ENCODE measurements at places on chromosomes 12 and 14.

- DNase-seq = no peak
Observed at GRCh38 chr12:39205969-39206368, 237.0 kb downstream of the KIF21A start.

DNA sequence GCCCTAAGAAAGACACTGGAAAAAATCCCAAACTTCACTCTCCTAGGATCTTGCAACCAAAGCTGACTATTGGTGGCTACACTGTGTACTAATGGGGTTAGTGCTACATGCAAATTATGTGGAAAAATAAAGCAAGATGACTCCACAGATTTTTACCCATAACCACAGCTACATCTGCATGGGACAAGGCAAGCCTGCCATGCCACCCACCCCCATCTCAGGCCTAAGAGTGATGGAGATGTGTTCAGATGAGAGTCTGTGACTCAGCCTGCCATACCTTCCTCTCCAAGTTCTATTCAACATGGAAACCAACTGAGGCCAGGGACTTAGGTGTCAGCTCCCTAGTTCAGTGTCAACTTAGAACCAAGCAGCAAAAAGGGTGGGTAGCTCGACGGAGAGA is 206.2 kb downstream of the PELI2 start:
- DNase-seq = no peak

DNA sequence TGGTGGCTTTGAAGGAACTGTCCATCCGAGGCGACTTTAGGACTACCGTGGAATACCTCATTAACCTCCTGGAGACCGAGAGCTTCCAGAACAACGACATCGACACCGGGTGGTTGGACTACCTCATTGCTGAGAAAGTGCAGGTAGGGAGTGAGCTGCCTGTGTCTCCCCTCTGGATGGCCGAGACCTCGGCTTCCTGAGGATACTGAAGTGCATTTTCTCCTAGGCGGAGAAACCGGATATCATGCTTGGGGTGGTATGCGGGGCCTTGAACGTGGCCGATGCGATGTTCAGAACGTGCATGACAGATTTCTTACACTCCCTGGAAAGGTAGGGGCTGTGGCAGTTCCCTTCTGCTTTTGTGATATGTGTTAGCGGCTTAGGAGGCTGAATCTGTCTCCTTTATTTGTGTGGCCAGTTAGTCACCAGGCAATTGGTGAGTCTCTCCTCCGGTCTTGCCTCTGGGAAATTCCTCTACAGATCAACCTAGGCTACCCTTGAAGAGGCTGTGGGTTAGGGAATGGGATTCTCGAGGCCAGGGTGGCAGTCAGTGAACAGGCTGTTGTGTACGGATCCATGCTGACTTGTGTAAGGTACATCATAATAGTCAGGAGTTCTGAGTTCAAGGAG is 75.3 kb downstream of the ACACB start:
- DNase-seq = no peak

GRCh38 chr12:104651811-104652210 is 195.1 kb downstream of the CHST11 start:
- no peak for DNase-seq

DNA sequence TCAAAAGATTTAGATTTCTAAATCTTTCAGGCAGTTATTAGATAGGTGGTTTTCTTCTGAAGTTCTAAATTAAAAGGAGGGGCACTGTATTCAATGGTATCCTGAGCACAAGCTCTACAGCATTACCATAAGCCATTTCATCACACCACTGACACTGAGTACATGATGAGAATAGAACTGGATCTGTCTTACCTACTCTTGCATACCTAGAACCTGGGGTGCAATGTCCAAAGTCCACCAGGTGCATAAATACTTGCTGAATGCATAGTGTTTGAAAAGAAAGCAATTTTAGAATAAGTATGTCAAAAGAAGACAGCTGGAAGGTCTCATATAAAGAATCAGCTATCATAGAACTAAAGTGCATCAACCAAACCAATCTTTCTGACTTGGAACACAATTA is 85.5 kb upstream of the ACTN1 start:
- DNase-seq = no peak

GRCh38 chr14:90671382-90672234 is 144.6 kb downstream of the TTC7B start:
- no peak for DNase-seq

DNA sequence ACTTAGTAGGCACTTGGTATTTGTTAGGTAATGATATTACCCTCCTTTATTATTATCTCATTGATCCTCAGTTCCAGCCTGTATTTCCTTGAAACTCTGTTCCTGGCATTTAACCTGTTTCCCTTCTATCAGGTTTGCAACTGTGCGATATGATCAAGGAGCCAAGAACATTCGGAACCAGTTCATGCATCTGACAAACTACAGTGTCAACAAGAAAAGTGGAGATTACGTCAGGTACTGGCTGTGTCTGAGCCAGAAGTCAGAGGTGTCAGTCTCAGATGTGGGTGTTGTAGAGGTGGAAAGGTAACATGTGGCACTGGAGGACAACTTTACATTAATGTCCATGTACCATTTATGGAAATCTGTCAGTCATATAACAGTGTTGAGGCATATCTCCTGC is 56.7 kb downstream of the TTLL5 start:
- no peak for DNase-seq

GRCh38 chr12:1122786-1123185 is 131.8 kb downstream of the ERC1 start:
- DNase-seq = no peak

DNA sequence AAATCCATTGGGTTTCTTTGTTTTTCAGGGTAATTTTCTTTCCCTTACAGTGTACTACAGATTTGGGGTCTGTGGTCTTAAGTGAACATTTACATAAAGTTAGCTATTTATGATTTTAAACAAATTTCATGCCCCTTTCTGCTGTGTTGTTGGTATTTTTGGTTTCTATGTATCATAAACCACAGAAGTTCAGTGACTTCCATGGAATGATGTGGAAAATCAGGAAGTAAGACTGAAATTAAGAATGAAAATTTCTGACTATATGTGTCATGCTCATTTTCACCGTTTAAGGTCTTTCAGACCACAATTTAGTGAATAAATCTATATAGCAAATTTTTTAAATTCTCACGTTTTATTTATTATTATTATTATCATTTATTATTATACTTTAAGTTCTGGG is 31.7 kb downstream of the ETV6 start:
- no peak for DNase-seq

- DNase-seq = no peak
Observed at GRCh38 chr14:78242086-78242485, 71.9 kb downstream of the NRXN3 start.

GRCh38 chr14:99284254-99285004 is 12.4 kb upstream of the BCL11B start:
- no peak for DNase-seq

GRCh38 chr14:68794851-68795596 is 2.2 kb upstream of the ZFP36L1 start:
- peak; percentile 12 for DNase-seq

DNA sequence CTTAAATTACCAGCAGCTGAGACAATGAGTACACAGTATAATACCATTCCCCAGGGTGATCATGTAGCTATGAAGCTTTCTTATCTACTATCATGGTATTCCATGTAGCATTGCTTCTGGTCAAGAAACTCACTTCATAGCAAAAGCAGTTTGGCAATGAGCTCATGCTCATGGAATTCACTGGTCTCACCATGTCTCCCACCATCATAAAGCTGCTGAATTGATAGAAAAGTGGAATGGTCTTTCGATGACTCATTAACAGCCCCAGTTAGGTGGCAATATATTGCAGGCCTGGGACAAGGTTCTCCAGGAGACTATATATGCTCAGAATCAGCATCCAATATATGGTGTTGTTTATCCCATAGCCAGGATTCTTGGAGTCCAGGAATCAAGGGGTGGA is 553.7 kb downstream of the FOXG1 start:
- DNase-seq = no peak

GRCh38 chr14:29282169-29282568 is 515.6 kb downstream of the FOXG1 start:
- no peak for DNase-seq

DNA sequence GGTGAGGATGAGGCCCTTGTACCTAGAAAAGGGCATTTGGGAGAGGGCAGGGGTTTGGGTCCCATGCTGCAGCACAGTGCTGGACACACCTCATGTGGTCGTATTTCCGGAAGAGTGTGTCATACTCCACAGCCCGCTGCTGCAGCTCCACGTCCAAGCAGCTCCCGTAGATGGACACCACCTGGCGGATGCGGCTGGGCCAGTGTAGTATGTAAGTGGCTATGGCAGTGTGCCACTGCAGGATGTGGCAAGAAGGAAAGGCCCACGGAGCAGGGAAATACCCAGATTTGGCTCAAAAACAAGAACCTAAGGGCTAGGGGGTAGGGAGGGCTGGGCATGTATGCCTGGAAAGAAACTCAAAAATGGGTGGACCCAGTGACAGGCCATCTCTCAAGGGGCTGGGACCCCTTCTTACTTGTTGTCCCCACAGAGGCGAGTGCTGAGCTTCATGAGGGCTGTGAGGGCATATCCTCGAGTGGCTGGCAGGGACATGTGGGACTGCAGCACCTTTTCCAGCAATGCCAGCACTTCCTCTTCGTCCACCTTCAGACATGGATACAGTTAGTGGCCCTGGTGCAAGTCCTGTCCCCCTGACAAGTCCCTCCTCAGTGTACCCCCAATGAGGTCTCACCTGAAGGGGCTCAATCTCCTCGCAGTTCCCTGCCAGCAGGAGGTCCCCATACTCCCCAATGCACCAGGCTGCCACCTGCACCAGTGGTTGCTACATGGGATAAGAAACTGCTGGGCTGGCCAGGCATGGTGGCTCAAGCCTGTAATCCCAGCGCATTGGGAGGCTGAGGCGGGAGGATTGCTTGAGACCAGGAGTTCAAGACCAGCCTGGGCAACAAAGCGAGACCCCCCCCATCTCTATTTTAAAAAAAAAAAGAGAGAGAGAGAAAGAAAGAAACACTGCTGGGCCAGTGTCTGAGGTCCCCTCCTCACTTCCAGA is 5.4 kb downstream of the AP1G2 start:
- DNase-seq = no peak

- no peak for DNase-seq
Observed at GRCh38 chr12:78680596-78680995, 184.0 kb upstream of the SYT1 start.

GRCh38 chr12:71161591-71161990 is 3.8 kb upstream of the TSPAN8 start:
- DNase-seq = no peak

- DNase-seq = no peak
Observed at GRCh38 chr14:53006931-53007562, 56.2 kb upstream of the FERMT2 start.

- no peak for DNase-seq
Observed at GRCh38 chr12:116709768-116710167, 28.1 kb downstream of the SPRING1 start.

- DNase-seq = no peak
Observed at GRCh38 chr14:102654298-102654697, 61.8 kb downstream of the RCOR1 start.

GRCh38 chr12:130169256-130169655 is 7.0 kb downstream of the FZD10 start:
- no peak for DNase-seq

GRCh38 chr12:53239643-53240258 is 7.7 kb upstream of the RARG start:
- no peak for DNase-seq

DNA sequence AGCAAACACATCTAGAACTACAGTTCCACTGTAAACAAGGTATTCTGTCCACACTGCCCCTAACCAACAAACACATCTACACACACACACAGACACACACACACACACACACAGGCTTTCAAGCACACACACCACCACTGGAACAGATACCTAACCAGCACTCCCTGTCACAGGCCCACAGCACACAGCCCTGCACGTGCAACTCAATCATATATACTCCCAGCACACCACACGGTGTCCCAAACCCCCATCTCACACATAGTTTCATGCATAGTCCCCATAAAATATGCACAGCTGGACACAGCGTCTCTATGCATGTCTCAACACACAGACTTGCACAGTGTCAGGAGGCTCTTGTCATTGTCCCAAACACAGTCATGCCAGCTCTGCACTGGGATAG is 27.6 kb downstream of the KRT8 start:
- no peak for DNase-seq

DNA sequence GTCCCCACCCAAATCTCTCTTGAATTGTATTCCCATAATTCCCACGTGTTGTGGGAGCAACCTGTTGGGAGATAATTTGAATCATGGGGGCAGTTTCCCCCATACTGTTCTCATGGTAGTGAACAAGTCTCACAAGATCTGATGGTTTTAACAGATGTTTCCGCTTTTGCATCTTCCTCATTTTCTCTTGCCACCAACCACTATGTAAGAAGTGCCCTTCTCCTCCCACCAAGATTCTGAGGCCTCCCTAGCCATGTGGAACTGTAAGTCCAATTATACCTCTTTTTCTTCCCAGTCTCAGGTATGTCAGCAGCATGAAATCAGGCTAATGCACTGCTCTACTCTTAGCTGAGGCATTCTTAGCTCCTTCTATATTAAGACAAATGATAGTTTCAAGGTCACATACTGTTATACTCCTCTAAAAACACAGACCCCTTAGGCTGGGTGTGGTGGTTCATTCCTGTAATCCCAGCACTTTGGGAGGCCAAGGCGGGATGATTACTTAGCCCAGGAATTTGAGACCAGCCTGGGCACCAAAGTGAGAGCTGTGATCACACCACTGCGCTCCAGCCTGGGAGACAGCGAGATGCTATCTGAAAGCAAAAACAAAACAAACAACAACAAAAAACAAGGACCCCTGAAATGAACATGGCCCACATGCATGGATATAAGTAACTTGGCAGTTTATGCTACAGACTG is 3.6 kb downstream of the SCAF11 start:
- no peak for DNase-seq

GRCh38 chr12:121649322-121649721 is 20.1 kb downstream of the MORN3 start:
- no peak for DNase-seq

DNA sequence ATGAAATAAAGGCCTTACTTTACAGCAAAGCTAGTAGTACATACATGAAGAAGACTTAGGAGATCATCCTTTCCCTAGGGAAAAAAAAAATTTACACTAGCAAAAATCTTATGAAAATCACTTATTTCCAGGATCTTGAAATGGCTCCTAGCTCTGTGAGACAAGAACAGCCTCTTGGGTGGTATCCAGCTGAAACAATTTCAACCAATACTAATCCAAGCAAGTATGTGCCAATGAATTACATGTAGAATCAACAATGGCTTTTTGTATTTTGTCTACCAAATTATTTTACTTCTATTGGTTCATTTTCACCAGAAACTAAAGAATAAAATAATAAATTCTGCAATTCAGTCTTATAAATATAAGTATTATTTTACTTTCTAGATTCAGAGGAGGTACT is 2.7 kb upstream of the SLCO1A2 start:
- no peak for DNase-seq

DNA sequence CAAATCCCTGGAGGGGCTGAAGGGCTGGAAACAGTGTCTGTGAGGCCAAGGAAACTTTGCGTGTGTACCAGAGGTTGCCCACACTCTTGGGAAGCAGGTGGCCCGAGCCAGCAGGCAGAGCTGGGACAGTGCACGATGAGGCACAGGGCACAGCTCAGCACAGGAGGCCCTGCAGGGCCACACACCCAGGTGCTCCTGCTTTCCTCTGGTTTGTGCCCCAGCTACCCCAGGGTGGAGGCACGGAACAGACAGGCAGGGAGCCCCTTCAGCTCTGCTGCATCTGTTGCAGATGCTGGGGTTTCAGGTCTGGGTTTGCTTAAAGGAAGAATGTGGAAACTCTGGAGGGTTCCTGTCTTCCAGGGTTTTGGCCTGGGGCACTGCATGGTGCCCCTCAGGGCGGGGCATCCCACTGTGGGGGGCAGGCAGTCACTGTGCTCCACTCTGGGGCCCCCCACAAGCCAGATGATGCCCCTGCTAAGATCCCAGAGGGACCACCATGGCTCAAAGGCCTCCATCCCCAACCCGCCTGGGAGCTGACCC is 8.6 kb downstream of the TMEM179 start:
- no peak for DNase-seq

Data from GOT3 (cell line).